ENCODE measurements at places on chromosomes 13 and 19. TPM values are rescaled to one million over a fixed set of nuclear protein-coding genes. Genes with fewer than 3 reads are reported as not detected.

The FPR1 gene
- not detected for total RNA-seq

GRCh38 chr13:91058066-91058465, 289.4 kb upstream of the MIR17HG start:
- no peak for DNase-seq
- H3K4me1 ChIP-seq, result no peaks in the 10 kb centered on the region
- H3K36me3 ChIP-seq, result no peaks in the 10 kb centered on the region
- no peak overlapping the region for H3K4me3 ChIP-seq
- H3K27me3 ChIP-seq, result no peaks in the 10 kb centered on the region

- no peaks in the 10 kb centered on the region for H3K27me3 ChIP-seq
- H3K27ac ChIP-seq, result no peak overlapping the region
- peaks cover 2% of the 10 kb centered on the region for H3K4me1 ChIP-seq
- DNase-seq, result no peak
- H3K36me3 ChIP-seq, result no peaks in the 10 kb centered on the region
Measured at GRCh38 chr19:18768997-18769891, 21.9 kb downstream of the COMP start.

The LAIR1 gene
- 79.2 TPM for total RNA-seq

GRCh38 chr19:48671446-48671995, 1.3 kb downstream of the NTN5 start:
- H3K36me3 ChIP-seq, result peaks cover 2% of the 10 kb centered on the region
- H3K4me3 ChIP-seq, result no peak overlapping the region
- H3K27me3 ChIP-seq, result peaks cover 2% of the 10 kb centered on the region
- H3K4me1 ChIP-seq, result peaks cover 7% of the 10 kb centered on the region
- H3K27ac ChIP-seq, result no peak overlapping the region
- DNase-seq, result no peak

Measured in activated naive CD8-positive, alpha-beta T cell treated with anti-CD3 and anti-CD28 coated beads, Interleukin-2, amount 10 ng/mL, durations not matched to agents 7 days and 5 days (primary cell).